HuH-7.5 (cell line): ENCODE measurements at places on chromosomes 6 and 20.

- DNase-seq: no peak
These were observed 131.3 kb upstream of the OGFRL1 start for GRCh38 chr6:71157345-71157744.

DNA sequence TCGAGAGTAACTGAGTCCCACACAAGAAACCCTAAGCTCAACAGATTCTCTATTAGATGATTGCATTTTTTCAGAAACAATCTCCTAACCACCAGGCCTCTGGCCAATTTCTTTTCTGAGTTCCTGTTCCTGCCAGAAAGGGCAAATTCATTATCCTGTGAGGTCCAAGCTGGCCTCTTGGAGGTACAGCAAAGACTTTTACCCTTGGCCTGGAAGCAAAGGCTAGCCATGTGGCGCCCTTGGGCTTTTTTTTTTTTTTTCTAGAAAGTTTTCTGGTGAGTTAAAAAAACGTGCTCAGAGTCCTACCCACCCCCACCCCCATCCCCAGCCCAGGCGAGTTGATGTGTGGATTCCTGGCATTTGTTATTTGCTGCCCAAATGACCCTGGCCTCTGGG lies 59.0 kb upstream of the EEF1A1 start:
- DNase-seq: peak; percentile 50

DNA sequence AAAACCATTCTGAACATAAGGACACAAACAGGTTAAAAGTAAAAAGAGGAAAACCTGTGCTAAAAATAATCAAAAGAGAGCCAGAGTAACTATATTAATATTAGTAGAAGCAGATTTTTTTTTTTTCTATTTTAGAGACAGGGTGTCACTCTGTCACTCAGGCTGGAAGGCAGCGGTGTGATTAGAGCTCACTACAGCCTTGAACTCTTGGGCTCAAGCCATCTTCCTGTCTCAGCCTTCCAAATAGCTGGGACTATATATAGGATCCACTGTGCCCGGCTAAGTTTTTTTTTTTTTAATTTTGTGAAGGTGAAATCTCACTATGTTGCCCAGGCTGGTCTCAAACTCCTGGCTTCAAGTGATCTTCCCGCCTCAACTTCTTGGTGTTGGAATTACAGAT lies 33.4 kb upstream of the PLN start:
- DNase-seq: no peak

- DNase-seq: no peak
These were observed 17.5 kb downstream of the RIN2 start for GRCh38 chr20:19775353-19776253.

- DNase-seq: no peak
These were observed 82.3 kb upstream of the BCLAF1 start for GRCh38 chr6:136371959-136372358.

GRCh38 chr6:44527583-44528369 lies 140.3 kb downstream of the CDC5L start:
- no peak for DNase-seq

DNA sequence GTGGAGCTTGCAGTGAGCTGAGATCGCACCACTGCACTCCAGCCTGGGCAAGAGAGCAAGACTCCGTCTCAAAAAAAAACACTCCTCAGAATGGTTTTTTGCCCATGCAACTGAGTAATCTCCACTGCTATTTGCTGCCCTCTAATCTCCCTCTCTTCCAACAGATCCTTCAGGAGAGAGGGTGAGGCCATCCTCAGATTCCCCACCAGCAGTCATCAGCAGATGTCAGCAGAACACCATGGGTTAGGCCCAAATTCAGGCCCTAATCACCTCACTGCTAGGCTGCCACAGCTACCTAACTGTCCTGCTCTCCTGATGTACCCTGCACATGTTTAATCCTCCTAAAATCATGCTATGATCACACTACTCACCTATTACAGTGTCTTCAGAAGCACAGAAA lies 63.2 kb upstream of the BEND6 start:
- DNase-seq: no peak

GRCh38 chr6:15508441-15508871 lies 154.4 kb downstream of the DTNBP1 start:
- DNase-seq: no peak

GRCh38 chr6:6479785-6480184 lies 108.7 kb upstream of the LY86 start:
- DNase-seq: no peak

DNA sequence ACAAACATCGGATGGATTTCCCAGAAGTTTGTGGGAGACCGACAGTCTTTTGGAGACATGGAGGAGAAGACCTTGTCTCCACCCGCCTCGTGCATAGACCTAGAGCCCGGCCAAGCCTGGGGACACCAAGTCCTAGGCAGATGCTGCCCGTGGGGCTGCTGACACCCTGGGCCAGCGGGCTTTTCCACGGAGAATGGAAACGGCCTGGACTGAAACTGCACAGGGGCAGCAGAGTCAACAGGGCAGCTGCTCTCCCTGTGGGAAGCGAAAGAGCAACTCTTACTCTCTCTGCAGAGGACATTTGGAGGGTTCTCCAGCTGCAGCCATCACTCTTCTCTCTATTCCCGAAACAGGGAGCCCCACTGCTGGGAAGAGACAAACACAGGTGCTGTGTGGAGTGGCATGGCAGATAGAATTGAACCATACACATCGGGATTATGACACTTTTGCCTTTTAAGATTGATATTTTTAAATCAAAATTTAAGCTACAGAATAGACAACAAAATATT lies 401.2 kb downstream of the THBS2 start:
- no peak for DNase-seq

- DNase-seq: no peak
These were observed 288.3 kb upstream of the ZNF337 start for GRCh38 chr20:25984933-25985332.

GRCh38 chr6:150723857-150724256 lies 124.2 kb downstream of the PLEKHG1 start:
- no peak for DNase-seq

DNA sequence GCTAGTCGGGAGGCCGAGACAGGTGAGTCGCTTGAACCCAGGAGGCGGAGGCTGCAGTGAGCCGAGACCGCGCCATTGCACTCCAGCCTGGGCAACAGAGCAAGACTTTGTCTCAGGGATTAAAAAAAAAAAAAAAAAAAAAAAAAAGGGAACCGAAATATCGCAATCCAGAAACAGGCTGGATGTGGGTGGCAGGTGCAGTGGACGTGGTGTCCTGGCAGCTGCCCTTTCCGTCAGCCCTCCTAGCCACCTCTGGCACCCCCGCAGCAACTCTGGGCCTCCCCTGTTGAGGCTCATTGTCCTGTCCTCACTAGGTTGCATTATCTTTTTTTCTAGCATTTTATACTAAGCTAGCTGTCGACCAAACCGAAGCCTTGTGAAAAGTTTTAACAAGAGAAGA lies 113.5 kb downstream of the DTNBP1 start:
- no peak for DNase-seq

- peak; percentile 35 for DNase-seq
These were observed 117.5 kb downstream of the FLRT3 start for GRCh38 chr20:14219801-14220461.

GRCh38 chr20:61719691-61720347 lies 345.9 kb downstream of the TAF4 start:
- no peak for DNase-seq
